ENCODE measurements at places on chromosomes 11 and 22. TPM values are rescaled to one million over a fixed set of nuclear protein-coding genes. Genes with fewer than 3 reads are reported as not detected.

GRCh38 chr11:6203327-6203726 is 2.0 kb upstream of the C11orf42 start:
- no peaks in the 10 kb centered on the region for H3K27me3 ChIP-seq
- no peaks in the 10 kb centered on the region for H3K36me3 ChIP-seq
- H3K27ac ChIP-seq: no peak overlapping the region
- H3K4me1 ChIP-seq: no peaks in the 10 kb centered on the region

DNA sequence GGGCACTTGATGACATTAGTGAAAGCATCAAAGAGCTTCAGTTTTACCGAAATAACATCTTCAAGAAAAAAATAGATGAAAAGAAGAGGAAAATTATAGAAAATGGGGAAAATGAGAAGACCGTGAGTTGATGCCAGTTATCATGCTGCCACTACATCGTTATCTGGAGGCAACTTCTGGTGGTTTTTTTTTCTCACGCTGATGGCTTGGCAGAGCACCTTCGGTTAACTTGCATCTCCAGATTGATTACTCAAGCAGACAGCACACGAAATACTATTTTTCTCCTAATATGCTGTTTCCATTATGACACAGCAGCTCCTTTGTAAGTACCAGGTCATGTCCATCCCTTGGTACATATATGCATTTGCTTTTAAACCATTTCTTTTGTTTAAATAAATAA is 10.6 kb downstream of the REXO2 start:
- no peak overlapping the region for H3K27ac ChIP-seq
- DNase-seq: no peak
- no peaks in the 10 kb centered on the region for H3K4me1 ChIP-seq
- no peaks in the 10 kb centered on the region for H3K27me3 ChIP-seq
- no peak overlapping the region for H3K4me3 ChIP-seq

C11orf97 gene
- total RNA-seq: not detected

- DNase-seq: no peak
- no peaks in the 10 kb centered on the region for H3K4me1 ChIP-seq
- H3K36me3 ChIP-seq: no peaks in the 10 kb centered on the region
- peaks cover 4% of the 10 kb centered on the region for H3K27me3 ChIP-seq
Observed at GRCh38 chr11:7904917-7905316, 26.2 kb downstream of the OR10A6 start.

GRCh38 chr11:8363921-8364320 is 100.2 kb upstream of the LMO1 start:
- H3K27me3 ChIP-seq: no peaks in the 10 kb centered on the region
- no peaks in the 10 kb centered on the region for H3K36me3 ChIP-seq

Measured in heart left ventricle (tissue), 16 donors.